ENCODE measurements at places on chromosomes 5 and 9.

DNA sequence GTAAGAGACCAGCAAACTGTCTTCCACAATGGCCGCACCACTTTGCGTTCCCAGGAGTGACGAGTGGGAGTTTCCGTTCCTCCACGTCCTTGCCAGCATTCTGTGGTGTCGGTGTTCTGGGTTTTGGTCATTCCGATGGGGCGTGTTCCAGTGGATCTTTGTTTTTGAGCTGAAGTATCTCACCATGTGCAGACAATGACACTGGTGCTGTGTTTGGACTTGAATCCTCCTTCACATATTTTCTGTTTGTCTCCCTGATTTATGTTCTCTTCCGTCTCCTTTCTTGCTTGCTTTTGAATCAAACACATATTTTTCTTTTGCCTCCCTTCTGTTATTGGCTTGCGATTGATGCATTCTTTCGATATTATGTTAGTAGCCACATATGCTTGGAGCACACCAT lies 60.8 kb upstream of the IRX4 start:
- DNase-seq, result no peak

GRCh38 chr5:155017610-155018009 lies 4.1 kb downstream of the KIF4B start:
- DNase-seq, result no peak

GRCh38 chr5:14035859-14036503 lies 91.5 kb upstream of the DNAH5 start:
- DNase-seq, result peak; percentile 60

DNA sequence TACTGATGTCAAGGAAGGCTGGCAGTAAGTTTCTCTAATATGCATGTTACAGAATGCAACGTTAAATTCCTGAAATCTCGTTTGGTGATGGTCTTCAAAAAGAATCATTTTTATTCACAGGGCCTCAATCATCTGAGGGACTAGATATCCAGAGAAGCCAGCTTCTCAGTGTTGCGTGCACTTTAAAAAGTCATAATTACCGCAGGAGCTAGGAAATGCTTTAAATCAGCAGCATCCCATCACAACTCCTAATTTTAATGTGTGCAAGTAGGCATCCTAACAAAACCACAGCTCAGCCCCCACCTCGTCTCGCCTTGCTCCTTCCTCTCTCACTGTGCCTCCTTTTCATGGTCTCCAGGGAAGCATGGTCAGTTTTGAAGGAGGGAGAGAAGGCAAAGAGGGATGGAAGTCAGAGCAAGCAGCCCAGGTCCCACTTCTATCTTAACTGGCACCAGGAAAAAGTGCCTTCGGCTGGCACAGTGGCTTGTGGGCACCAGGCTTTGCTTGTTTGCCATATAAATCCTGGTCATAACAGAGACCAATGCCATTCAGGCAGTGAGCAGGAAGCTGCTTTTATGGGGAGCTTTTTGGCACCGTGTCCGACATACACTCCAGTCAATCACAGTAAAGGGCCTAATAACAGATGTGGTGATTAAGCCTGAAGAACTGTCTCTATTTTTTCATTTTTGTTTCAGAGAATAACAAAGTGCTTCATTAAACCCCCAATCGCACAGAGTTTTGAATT lies 21.4 kb downstream of the MEGF10 start:
- no peak for DNase-seq

DNA sequence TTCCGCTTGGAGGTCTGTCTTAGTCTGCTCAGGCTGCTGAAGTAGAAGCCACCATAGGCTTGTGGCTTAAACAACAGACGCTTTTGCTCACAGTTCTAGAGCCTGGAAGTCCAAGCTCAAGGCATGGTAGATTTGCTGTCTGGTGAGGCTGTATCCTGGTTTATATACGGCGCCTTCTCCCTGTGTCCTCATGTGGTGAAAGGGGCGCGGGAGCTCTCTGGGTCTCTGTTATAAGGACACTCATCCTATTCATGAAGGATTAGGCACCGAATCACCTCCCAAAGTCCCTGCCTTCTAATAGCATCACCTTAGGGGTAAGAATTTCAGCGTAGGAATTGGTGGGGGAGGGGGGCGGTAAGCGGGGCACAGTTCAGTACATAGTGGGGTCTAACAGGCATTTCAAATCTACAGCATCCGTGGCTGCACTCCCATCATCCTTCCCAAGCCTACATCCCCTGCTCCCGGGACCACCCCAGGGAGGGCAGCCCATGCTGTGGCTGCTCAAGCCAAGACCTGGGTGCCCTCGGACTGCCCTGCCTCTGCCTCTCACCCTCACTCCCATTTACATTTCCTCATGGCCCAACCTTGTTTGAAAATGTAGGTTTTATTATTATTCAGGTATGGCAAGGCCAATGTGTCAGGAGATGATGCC lies 15.1 kb upstream of the LPCAT1 start:
- no peak for DNase-seq

GRCh38 chr9:26171691-26172090 lies 493.4 kb upstream of the TUSC1 start:
- no peak for DNase-seq

- DNase-seq, result no peak
Measured at GRCh38 chr9:28981129-28981528, 1407.8 kb upstream of the C9orf72 start.

- no peak for DNase-seq
Measured at GRCh38 chr9:131739133-131739958, 530 bp downstream of the RAPGEF1 start.

DNA sequence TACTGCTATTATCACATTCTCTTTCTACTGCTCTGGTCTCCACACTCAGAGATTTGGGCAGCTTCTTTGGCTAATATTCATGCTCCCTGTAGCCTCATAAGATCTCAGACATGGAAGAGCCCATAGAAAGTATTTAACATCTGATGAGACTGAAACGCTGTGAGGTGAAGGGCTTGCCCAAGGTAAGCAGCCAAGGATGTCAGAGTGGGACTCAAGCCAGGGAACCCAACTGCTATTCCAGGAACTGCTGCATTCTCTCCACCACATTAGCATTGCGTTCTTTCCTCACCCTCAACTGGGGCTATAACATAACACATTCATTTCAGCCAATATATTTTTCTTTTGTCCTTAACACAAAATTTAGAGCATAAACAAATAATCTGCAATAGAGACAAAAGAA lies 3.8 kb downstream of the ADRB2 start:
- DNase-seq, result no peak

DNA sequence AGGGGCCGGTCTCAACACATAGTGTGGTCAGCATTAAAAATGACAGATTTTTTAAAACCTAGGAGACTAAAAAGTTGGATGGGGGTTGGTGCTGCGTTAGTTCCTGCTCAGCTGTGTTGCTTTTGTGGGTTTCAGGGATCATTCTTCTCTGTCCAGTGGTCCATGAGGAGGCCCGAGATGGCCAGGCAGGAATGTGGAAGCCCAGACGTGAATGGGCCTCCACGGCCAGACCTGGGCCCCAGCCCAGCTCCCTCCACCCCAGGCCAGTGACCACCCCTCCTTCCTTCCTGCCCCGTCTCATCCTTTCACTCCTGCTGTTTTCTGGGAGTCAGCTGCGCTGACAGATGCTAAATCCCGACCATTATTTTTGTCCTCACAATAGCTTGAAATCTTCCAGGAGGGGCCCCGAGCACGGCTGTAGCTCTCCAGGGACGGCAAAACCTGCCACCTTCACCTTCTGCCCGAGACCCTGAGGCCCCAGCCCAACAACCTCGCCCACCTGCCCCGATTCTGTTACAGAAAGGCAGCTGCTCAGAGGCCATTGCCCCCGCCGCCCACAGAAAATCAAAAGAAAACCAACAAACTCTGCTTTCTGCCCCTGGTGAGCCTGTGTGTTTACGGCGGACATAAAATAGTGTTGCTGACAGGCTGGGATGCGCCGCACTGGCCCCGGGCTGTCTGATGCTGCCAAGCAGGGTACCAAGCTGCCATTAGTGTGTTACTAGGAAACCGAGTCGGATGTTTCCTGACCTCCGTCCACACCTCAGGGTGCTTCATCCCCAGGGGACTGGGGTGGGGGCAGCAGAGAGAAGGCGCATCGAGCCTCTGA lies 83.7 kb upstream of the SARDH start:
- DNase-seq, result no peak

DNA sequence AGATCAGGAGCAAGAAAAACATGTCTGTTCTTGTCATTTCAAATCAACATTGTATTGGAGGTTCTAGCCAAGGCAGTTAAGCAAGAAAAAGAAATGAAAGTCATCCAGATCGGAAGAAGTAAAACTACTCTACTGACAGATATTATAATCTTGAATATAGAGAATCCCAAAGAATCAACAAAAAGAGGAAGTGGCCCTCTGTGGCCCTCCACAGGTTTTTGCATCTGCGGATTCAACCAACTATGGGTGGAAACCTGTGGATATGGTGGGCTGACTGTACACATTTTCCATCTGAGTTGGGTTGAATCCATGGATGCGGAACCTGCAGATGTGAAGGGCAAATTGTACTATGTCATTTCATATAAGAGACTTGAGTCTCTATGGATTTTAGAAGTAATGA lies 35.1 kb downstream of the GAS1 start:
- no peak for DNase-seq

- no peak for DNase-seq
Measured at GRCh38 chr5:80973027-80973426, 12.9 kb downstream of the RASGRF2 start.

- no peak for DNase-seq
Measured at GRCh38 chr9:33438926-33439680, 8.3 kb downstream of the AQP3 start.

GRCh38 chr5:161286066-161286655 lies 260.4 kb downstream of the GABRB2 start:
- no peak for DNase-seq

- no peak for DNase-seq
Measured at GRCh38 chr9:82498541-82499317, 510.2 kb downstream of the SPATA31D1 start.

DNA sequence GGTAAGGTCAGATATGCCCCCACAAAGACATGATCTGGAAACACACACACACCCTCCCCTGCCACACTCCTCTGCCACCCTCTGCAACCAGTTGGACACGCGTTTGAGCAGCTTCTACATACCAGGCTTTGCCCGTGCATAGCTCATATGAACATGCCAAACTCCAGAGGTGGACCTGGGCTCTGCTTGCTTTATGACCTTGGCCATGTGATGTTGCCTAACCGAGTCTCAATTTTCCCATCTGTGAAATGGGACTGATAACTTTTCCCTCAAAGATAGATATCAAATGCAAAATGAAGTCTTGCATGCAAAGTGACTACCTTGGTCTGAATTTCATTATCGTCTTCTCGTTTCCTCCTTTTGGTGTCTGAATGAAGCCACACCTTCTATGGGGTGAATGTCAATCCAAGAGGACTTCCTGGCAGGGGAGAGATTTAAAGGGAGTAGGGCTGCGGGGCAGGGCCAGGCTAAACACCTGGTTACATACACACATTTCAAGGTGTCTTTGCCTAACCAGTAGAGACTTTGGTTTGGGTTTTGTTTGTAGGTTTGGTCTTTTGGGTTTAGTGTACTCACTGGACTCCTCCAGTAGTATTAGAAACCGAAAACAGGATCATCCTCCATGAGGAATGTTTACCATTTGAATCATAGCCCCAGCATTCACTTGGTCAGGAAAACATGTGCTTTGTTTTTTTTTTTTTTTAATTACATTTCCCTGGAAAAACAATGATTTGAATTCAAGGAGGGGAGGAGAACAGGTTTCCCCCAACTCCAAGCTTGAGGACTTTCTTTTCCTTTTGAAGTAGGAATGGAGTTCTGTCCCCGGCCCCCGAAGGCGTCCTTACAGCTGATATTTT lies 63.2 kb downstream of the COL27A1 start:
- DNase-seq, result no peak

DNA sequence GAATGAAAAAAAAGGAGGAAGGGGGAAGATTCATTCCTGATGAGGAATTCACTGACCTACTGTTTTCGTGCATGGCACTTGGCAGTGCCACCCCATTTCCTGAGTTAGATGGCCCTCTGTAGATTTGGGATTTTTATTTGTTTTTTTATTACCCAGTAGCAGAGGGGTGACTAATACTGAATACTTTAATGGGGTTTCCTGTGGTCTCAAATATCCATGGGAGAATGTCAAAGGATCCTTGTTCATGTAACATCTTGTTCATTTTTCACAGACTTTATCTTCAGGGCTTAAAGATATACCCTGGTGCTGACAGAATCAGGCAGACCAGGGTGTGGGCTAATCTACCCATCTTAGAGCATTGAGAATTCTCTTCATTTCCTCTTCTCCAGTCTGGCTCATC lies 93.0 kb downstream of the MAMDC2 start:
- DNase-seq, result no peak

GRCh38 chr9:134064711-134065110 lies 3.1 kb downstream of the BRD3 start:
- DNase-seq, result no peak

DNA sequence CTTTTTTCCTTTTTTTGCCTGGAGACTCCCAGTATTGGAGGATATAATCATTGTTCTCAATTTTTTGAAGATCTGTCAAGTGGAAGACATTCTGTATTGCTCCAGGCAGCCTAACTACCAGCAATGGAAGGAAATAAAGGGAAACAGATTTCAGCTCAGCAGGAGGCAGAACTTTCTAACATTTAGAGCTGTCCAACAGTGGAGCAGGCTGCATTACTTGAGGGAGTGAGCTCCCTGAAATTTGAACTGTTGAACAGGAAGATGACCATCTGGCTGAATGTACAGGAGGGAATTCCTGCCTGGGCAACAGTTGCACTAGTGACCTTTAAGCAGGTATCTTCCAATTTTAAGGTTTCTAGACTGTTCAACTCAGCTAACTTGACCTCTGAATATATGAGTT lies 1.1 kb upstream of the GAPVD1 start:
- DNase-seq, result no peak

- DNase-seq, result no peak
Measured at GRCh38 chr5:169325273-169325672, 24.3 kb upstream of the SLIT3 start.

- no peak for DNase-seq
Measured at GRCh38 chr5:153467546-153467945, 22.9 kb upstream of the GRIA1 start.

DNA sequence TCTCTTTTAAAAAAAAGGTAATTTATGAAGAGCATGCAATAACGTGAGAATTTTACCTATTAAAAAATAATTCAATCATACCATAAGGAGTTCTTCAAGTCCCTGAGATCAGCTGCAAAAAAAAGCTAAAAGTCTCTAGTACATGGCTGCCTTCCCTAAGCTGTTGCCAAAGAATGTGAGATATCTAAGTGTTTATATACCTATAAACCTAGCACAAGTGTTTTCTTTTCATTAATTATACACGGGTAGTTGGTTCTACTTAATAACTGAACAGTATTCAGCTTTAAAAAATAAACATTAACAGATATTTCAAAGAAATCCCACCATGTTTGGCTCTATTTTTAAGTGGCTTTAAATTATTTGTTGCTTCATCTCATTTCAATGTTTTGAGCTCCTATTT lies 25.9 kb downstream of the FNBP1 start:
- DNase-seq, result no peak
